ENCODE measurements at places on chromosomes 2 and 18.
A peak's percentile ranks its signal among the peaks of the same experiment; 100 is the strongest.

DNA sequence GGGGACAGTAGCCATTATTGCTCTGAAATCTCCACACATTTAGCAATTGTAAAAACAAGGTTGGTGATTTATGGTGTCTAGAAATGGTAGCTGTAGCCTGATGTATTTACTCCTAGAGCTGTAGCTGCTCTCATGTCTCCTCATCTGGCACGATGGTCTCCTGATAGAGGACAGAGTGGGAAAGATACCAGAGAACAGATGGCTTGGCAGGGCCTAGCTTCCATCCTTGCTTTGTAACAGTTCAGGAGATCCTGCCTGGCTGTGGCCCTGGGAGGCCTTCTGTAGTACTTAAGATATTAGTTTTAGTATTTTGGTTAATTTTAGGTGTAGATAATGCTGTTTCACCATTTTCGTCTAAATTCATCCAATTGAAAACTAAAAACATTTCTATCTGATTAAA, 6.7 kb downstream of the ATG16L1 start:
- DNase-seq: peak; percentile 31

DNA sequence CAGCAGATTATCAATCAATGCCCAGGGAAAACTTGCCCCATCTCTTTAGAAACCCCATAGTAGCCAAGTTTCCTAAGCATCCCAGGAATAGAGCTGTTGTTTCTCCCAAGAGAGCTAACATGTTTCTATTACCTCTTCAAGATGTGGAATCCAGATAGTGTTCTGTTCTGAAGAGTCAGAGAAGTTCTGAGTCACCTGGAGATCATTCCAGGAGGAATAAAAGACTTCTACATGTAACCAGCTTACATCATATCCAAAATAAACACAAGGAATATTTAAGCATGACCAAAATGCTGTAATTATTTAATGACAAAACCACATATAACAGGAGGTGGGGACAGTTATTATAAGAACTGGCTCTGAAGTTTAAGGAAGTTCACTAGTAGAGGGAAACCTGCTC, 51.0 kb upstream of the GORASP2 start:
- DNase-seq: no peak

DNA sequence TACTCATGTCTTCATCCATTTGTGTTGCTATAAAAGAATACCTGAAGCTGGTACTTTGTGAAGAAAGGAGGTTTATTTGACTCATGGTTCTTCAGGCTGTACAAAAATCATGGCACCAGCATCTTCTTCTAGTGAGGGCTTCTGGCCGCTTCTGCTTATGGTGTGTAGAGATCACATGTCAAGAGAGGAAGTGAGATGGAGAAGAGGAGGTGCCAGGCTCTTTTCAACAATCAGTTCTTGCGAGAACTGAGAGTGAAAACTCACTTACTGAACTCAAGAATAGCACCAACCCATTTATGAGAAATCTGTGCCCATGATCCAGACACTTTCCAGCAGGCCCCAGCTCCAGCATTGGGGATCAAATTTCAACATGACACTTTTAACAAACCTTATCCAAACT, 30.0 kb upstream of the BARD1 start:
- no peak for DNase-seq

DNA sequence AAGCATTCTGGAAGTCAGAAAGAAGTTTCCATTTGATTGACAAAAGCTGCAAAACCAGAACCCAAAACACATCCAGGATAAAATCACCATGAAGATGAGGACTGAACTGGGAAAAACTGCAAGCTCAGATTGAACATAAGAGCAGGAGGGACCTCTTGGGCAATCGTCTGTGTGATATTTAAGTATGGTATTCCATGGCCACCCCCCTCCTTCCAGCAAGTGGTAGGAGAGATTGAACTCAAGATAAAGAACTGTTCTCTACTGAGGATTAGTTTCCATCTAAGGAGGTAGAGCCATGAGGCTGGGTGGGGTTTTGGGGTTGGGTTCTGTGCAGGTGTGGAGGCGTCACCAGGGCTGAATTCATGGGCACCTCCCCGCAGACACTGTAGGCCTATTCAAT, 251.1 kb downstream of the NCKAP5 start:
- no peak for DNase-seq

GRCh38 chr2:237407700-237408099, 6.3 kb downstream of the COL6A3 start:
- no peak for DNase-seq

- DNase-seq: peak; percentile 14
These were observed 447 bp downstream of the RETSAT start for GRCh38 chr2:85353876-85354285.

DNA sequence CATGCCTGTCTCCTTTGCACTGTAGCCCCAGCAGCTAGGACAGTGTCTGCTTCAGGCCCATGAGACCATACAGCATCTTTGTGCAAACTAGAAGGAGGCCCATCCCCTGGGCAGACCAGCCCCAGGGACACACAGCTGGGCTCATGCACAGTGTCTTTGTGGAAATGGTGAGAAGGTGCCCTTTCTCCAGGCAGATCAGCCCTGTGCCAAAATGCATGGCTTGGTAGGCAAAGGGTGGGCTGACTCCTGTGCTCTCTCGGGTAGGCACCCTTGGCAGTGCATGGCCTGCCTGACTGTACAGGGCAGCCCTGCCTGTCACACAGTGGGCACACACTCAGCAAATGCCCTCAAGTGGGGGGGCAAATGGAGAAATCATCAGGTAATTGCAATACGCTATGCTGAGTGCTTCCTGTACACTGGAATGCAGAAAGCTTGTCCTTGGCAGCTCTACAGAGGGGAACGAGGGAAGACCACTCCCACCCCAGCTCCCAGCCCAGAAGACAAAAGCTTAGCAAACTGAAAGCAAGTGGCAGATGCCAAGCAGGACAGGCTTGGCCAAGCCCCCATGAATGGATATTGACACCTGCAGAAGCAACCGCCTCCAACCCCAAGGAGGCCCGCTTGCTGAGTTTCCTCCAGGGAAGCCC, 21.6 kb downstream of the TNS1 start:
- DNase-seq: no peak

- no peak for DNase-seq
These were observed 102.7 kb upstream of the PTPRM start for GRCh38 chr18:7464245-7464966.

DNA sequence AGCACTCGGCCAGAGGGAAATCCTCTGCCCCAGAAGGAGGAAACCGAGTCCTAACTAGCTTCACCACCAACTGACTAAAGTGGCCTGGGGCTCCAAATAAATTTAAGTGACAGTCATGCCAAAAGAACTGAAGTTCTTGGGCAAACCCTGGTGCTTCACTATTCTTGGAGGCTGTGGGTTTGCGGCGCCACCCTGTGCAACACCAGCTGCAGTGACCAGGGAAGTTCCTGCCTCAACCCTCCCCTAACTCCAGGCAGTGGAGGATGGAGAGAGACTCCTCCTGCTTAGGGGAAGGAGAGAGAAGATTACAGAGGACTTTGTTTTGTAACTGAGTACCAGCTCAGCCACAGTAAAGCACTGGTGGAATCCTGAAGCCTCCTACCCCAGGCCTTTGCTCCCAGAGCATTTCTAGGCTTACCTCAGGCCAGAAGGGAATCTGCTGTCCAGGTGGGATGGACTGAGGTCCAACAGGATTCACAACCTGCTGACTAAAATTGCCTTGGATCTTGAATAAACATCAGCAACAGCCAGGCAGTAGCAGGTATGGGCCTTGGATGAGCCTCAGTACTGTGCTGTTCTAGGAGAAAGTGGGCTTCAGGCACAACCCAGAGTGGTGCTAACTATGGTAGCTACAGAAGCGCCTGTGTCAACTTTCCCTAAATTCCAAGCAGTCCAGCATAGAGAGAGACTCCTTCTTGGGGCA, 29.4 kb upstream of the BMP10 start:
- DNase-seq: no peak

- no peak for DNase-seq
These were observed 36.5 kb upstream of the TFCP2L1 start for GRCh38 chr2:121321476-121321875.

- DNase-seq: no peak
These were observed 9.0 kb downstream of the VIT start for GRCh38 chr2:36705326-36706020.

DNA sequence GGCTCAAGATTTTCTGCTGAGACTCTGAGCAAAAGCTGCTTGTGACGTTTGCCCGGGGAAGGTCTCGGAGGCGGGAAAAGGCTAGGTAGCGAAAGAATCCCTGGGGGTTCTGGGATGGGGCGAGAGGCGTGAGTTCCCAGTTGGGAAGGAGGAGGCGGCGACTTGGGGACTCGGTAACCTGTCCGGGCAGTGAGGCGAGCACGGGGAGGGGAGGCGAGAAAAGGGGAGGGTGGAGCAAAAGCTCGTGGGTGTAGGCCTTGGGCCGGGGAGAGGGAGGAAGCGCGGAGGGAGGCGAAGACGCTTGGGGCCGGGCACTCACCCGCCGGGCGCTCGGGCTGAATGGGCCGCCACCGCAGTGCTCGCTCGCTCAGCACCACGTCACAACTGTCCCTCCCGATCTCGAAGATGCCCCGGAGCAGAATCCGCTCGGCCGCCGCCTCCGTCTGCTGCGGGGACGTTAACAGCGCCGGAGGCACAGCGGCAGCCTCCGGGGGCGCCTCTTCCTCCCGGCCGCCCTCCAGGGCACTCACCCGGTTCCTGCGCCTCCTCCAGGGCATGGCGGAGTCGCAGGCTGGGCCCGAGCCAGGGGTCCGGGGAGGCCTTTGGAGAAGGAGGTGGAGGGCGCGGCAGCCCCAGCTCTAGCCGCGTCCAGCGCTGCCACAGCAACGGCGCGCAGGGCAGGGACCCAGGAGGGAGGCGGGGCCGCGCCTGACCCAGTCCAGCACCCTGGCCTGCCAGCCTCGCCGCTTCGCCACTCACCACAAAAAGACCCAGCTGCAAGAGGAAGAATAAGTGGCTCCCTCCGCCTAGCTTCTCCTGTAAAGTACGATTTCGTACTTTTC, at the start of gene CERKL:
TSS of gene CERKL (minus strand) at position 656 of the 842 bp plus-strand sequence. CDS start at position 557, 99 bp downstream.
- no peak for DNase-seq

DNA sequence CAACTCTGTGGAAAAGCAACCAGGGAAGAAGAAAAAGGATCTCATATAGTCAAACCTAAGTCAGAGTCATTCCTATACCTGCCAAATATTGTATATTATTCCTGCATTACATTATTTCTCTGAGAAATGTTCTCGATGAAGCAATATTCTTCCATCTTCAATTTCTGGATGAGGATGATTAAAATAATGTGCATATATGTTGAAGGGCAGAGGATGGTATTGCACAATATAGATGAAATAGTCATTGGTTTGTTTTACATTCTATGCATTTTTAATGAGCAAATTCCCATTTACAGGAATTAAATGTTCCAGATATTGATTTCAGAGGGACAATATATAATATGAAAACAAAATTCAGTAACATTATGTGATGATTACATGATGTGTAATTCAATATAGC, 545.2 kb downstream of the STK39 start:
- no peak for DNase-seq

DNA sequence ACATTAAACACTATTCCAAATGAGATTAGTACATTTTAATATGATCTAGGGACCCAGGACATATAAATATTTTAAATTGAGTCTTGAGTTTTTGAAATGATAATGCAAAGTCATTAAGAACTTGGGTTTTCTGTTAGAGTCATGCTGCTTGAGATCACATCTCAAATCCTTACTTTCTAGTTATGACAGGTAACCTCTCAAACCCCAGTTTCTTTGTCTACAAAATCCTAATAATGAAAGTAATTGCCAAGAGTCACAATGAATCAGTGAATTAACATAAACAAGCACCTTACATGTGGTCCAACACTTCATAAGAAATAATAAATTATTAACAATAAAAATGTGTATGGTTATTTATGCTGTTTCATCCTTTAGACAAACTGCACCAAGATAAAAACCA, 607.6 kb downstream of the LRP1B start:
- no peak for DNase-seq

DNA sequence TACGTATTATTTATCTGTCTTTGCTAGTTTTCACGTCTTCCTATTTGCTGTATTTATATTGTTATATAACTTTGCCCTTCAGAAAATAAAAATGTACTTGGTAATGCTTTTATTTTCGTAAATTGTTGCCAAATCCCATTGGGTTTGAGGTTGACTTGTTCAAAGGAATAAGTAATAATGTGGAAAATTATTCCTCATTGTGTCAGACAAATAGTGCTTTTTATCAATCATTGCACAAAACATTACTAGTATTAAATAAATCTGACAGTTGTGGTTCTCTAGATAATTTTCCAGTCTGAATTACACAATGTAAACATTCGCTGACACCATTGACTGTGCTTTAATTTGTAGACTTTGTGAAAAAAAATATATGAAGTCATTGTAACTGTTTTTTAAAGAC, 798.3 kb upstream of the TMEFF2 start:
- no peak for DNase-seq

DNA sequence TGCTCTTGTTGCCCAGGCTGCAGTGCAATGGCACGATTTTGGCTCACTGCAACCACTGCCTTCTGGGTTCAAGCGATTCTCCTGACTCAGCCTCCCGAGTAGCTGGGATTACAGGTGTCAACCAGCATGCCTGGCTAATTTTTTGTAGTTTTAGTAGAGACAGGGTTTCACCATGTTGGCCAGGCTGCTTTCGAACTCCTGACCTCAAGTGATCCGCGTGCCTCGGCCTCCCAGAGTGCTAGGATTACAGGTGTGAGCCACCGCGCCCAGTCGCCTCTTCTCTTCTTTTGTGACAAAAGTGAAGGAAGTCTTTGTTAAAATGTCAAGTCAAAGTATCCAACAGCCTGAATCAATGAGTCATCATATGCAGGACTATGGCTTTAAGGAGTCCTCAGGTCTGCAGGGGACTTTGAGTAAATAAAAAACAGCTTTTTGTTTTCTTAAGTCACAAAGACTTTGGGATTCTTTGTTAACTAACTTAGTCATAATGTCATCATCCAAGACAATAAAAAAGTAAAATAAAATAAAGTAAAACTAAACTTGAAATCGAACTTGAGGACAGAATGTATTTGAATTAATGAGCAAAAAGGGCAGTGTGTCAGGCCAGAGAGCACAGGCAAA, 1153.2 kb downstream of the SUCLG1 start:
- no peak for DNase-seq

DNA sequence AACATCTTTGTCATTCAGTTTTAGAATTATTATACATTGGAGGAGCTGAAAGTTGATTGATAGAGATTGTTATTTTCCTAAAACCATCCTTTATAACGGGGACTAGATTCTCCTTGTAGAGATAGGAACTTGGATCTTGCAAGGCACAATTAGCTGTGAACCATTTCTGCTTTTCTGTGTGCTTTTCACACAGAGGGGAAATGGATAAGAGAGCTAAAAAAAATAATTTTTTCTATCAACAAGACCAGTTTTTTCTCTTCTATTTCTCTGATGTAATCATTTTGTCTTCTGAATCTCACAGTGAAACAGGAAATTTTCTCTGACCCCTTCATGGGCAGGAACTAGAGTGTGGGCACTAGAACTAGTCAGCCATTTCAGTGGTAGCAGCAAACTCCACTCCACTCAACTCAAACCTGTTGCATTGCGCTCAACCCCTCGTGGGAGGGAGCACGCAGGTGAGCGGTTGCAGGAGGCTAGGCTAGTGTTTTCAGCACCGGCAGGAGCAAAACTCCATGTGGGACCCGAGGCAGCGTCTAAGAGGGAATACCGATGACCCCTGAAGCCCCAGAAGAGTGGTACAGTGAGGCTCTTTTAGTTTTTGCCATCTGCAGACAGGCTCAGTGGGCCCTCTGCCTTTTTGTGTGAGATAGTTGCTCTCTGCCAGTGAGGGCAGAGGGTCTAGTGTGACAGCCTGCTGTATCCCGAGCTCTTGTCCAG, 24.0 kb upstream of the SLC39A10 start:
- DNase-seq: no peak
